ENCODE measurements at places on chromosomes 3 and 15.

DNA sequence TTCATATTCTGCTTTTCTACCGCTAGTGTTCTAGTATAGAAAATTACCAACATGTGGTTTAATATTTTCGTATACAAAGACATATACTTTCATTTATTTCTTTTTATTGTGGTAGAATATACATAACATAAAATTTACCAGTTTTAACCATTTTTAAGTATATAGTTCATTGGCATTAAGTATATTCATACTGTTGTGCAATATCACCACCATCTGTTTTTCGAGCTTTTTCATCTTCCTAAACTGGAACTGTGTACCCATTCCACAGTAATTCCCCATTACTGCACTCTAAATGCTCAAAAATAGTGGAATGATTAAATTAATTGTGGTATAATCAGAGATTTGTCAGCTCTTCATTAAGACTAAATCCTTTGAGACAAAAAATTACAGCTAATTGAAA is 62.9 kb downstream of the ECT2 start:
- no peak for DNase-seq

DNA sequence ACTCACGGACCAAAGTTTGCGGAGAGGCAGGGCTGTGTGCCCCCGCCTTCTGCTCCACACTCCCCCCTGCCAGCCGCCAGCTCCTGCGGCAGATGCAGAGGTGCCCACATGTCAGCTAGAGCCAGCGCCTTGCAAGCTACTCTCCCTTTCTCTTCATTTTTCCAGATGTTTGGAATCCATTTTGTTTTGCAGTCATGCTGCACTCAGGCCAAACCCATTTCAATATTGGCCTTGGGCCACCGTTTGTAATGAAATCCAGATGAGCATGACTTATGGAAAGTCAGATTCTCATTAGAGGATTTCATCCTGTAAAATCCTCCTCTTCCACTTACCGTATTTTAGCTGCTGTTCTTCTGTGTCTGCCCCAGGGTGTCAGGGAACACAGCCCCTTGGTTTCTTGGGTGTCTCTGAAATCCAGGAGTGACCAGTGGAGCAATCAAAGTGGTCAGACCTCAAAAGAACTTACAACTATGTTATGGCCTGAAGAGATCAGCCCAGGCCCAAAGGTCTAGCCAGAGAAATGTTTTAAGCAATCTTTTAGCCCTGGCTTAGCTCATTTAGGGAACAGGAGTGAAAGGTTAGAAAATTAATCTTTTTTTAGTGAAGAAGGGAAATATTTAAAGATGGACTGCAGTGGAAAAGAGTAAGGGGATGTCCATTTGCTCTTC is 65.8 kb downstream of the AAGAB start:
- DNase-seq: no peak

DNA sequence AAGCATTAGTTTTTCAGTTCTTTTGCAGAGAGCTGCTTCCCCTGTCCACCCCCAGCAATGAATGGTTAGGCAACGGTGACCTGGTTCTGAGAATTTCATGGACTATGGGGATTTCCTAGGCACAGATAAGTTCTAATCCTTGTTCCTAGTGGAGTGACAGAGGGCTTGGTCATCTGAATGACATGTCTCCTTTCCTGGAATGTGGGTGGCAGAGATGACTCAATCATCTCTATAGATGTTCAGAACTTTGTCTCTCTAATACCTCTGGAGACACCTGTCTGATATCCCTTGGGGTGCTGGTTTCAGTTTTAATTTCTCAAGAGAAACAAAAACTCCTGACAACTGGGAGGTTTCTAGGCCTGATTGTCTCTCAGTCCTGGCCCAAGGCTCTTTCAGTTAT is 10.4 kb downstream of the PLA2G4E start:
- DNase-seq: no peak

DNA sequence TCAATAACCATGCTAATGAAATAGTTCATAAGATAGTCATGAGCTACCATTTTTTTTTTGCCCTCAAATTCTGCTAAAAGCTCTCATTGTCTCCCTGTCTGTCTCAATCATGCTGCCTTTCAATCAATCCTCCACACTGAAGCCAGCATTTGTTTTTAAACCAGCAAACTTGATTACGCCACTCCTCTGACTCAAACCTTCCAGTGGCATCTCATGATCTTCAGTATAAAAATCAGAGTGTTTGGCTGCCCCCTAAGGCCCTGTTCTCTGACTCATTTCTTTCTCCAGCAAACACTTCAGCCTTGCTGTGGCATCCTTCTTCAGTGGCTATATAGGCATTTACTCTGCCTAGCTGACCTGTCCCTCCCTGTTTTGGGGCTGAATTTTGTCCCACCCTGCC is 36.0 kb upstream of the EOMES start:
- peak; percentile 3 for DNase-seq

DNA sequence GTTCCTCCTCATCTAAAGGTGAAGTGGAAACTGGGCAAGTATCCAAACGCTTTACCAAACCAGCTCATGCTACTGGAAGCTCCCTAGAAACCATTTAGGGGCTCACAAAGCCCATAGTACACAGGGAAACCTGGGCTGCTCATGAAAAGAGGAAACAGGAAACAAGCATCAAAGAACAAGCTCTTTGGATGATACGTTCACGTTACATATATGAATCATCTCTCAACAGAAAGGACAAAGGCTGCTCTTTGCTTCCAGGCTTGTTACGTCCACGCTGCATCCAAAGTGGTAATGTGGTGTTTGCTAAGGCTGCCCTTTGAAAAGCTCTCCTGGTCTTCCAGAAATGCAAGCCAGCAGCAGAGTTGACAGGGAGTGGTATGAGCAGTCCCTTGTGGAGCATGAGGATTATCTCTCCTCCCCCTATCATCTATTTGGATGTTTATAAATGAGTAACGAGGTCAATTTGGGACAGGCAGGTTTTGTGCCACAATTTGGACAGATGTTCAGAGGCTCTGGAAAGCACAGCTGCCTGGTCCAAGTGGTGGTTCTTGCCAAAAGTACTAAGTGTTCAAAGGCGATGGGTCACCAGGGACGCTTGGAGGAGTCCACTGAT is 98.0 kb upstream of the RORA start:
- DNase-seq: no peak

- DNase-seq: no peak
Measured at GRCh38 chr3:51739110-51739509, 32.2 kb downstream of the GRM2 start.

GRCh38 chr15:62125773-62126172 is 39.3 kb downstream of the C2CD4B start:
- no peak for DNase-seq

DNA sequence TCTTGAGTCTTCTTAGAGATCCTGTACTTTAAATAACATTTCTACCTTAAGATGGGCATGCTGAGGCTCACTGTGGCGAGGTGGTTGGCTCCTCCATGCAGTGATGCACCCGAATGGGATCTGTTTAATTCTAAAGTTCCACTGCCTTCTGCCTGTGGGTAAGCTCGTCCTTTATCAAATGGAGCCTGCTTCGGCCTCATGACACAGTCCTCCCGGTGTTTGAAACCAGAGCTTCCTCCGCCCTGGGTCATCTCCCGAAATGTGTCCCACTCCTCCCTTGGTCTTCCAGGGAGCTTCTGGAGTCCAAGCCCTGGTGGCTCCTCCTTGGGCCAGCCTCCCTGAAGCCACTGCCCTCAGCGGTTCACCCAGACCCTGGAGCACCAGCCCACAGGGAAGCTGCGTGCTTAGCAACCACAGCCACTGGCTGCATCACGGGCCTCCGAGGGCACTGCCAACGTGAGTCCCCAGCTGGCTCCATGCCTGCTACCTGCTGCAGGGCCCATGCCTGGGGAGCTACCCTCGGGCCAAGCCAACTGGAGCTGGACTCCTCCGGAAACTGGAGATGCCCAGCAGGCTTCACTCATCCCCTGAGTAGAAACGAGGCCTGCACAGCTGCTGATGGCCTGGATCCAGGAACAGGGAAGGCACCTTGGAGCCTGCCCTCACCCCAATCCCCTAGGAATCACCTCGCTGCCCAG is 3.3 kb downstream of the RHCG start:
- DNase-seq: no peak
